ENCODE measurements at places on chromosomes 5 and 9.

DNA sequence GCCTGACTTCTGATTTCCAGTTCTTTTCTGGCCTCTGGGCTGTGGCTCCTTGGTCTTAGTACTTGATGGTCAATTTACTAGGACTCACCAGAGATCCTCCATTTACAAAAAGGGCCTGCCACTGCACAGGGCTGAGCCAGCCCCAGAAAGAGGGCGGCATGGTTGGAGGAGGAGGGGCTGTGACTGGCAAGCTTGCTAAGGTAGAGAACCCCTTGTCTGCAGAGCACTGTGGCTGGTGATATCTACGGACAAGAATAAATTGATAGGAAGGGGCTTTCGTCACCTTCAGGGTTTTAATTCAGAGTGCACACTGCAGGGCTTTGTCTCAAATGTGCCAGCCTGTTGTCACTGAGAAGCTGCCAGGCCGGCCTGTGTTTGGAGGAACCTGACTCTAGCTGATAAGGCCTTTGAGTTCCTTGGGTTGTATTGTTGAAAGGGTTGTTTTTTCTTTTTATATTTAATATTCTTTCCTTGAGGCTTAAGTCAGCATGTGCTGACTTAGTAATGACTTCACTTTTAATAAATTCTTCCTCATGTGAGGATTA lies 15.1 kb downstream of the SLC22A5 start:
- DNase-seq, result no peak

DNA sequence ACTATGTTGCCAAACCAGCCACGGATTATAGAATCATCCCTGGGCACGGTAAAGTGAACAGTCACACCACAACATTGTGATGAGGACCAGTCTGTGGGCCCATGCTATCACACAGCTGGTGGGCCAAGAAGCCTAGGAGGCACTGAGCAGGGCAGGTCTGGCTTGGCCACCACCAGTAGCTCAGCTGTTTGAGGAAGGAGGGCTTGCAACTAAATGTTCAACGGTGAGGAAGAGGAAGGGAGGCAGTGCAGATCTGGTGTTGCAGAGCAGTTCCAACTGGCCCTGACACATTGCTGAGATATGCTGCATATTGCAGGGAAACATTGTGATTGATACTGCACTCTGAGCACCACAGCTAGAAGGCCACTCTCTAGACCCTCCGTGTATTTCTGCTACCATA lies 77.9 kb upstream of the ATG10 start:
- DNase-seq, result no peak

GRCh38 chr9:93902051-93902779 lies 52.9 kb downstream of the BARX1 start:
- DNase-seq, result no peak

- no peak for DNase-seq
Measured at GRCh38 chr5:77693913-77694312, 55.4 kb upstream of the OTP start.

- DNase-seq, result no peak
Measured at GRCh38 chr5:123083298-123083697, 5.7 kb upstream of the PRDM6 start.

- no peak for DNase-seq
Measured at GRCh38 chr5:171093598-171093997, 215.4 kb upstream of the TLX3 start.

- no peak for DNase-seq
Measured at GRCh38 chr5:153831973-153832372, 206.7 kb downstream of the FAM114A2 start.

DNA sequence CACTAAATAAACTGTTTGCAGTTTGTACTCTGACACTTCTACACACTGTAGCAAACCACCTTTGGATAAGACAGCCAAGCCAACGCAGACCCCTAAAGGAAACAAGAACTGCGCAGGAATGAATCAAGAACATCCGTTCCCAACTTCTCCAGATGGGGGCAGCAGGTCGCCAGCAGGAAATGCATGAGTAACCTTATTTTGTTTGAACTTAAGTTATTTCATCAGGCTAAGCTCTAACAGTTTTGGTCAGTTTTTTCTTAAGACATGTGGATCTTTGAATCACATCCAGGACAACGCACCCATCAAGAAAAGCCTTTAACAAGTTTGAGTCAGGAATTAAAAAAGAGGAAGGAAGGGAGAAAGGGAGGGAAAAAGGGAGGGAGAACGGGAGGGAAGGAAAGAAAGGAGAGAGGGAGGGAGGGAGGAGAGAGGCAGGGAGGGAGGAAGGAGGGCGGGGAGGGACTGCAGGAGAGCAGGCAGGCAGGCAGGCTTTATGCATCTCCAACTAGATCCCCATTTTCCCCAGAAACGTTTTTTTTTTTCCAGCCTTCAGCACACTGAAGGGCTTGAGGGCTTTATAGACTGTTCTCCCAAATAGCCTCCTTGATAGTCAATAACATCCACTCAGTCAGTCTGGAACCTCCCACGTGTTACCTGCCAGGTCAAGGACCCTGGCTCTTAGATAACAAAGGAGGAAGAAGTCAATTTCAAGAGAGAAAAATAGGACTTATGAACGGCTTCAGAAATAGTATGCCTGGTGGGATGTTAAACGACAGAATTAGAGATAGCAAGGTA lies 22.2 kb downstream of the BHMT start:
- peak; percentile 41 for DNase-seq

GRCh38 chr9:70574151-70574837 lies 159.8 kb upstream of the KLF9 start:
- no peak for DNase-seq
